T follicular helper cell (primary cell): ENCODE measurements at places on chromosomes 5 and 9.

DNA sequence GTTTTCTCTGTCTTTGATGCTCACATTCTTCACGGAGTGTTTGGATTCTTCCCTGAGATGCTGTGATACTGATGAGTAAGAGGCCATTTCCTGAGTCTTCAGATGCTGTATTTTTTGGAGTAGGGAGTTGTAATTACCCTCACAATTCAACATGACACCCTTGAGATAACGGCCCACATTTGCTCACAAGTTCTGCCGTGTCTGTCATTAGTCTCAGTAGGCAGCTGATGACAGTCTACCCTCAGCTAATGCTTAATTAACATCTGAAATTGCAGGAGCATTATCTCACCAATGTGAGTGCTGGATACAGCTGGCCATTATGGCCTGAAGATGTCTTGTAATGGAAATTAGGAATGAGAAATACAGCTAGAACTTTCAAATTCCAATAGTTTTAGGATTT is 307.1 kb upstream of the ADCY2 start:
- no peak for DNase-seq

DNA sequence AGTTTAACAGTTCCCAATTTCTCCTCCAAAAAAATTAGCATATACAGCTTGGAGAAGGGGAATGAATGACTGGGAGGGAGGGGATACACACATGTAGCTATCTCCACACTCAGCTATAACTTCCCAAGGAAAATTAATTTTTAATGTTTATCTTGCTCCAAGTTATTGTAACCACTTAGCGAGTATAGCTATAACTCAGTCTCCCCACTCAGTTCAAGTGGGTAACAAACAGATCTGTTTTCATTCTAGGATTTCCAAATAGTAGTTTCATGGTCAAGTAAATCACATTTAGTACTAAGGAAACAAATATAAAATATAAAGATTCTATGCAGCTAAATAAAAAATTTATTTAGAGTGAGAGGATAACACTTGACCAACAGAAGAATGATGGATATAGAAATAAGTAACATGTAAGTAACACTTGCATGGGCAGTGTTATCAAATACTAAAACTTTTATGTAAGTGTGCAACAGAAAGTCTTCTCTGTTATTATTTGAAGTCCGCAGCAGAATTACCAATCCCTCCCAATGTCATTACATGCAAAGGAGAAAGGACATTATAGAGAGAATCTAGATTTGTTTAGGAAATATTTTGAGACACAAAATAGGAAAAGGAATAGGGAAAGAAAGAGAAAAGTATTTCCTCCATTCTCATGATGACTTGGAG is 10.2 kb upstream of the NFIB start:
- DNase-seq: no peak

- DNase-seq: no peak
These were observed 429.9 kb downstream of the GABRG2 start for GRCh38 chr5:162497455-162497854.

DNA sequence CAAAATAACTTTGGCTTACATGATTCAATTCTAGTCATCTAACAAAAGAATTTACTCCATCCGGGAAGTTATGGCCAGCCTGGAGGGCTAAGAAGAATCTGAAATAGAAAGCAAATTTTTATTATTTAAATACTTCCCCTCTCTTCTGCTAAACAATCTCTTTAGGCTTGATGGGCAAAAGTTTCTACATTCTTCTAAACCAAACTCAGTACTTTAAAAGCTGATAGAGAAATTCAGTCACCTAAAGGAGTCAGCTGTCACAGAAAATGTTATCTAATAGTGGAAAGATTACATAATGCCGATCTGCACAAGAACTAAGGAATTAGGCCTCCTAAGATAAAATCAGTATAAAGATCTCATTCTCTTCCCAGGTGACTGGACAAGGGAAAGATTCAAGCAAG is 32.4 kb downstream of the GNAQ start:
- no peak for DNase-seq

GRCh38 chr9:136902259-136902821 is 16.0 kb downstream of the TRAF2 start:
- peak; percentile 81 for DNase-seq

- no peak for DNase-seq
These were observed 333.1 kb downstream of the ASTN2 start for GRCh38 chr9:117081641-117082317.
